Thyroid gland (tissue), 4 donors: ENCODE measurements at places on chromosomes 6 and 20. TPM values are rescaled to one million over a fixed set of nuclear protein-coding genes. Genes with fewer than 3 reads are reported as not detected.

GRCh38 chr6:39684790-39685488 lies 40.3 kb downstream of the KIF6 start:
- DNase-seq, result no peak
- H3K36me3 ChIP-seq, result no peaks in the 10 kb centered on the region
- H3K4me3 ChIP-seq, result no peak overlapping the region

DNA sequence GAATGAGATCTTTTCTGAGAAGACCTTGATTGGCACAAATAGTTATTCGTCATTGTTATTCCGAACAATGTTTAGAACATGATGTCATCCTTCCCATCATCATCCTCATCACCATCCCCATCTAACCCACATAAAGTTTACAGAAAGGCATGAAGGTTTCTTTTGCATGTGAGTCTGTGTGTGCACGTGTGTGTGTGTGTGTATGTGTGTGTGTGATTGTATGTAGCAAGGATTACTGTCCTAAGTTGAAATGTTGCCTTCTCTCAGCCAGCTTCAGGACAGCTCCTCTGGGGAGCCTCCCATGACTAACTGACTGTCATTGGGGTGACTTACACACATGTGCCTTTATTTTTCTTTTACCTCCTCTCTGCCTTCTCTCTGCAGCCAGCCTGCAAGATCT lies 113.5 kb downstream of the SLC22A3 start:
- no peaks in the 10 kb centered on the region for H3K36me3 ChIP-seq
- no peaks in the 10 kb centered on the region for H3K27me3 ChIP-seq
- H3K27ac ChIP-seq, result no peak overlapping the region
- no peak for DNase-seq
- H3K4me3 ChIP-seq, result no peak overlapping the region

GRCh38 chr6:36352477-36353157 lies 15.9 kb upstream of the BNIP5 start:
- no peak for DNase-seq
- H3K27ac ChIP-seq, result no peak overlapping the region
- no peaks in the 10 kb centered on the region for H3K36me3 ChIP-seq
- no peak overlapping the region for H3K4me3 ChIP-seq

GRCh38 chr20:2301164-2301622 lies 5.4 kb downstream of the TGM3 start:
- no peaks in the 10 kb centered on the region for H3K27me3 ChIP-seq
- H3K36me3 ChIP-seq, result no peaks in the 10 kb centered on the region
- DNase-seq, result no peak
- peaks cover 6% of the 10 kb centered on the region for H3K4me1 ChIP-seq
- no peak overlapping the region for H3K4me3 ChIP-seq
- no peak overlapping the region for H3K27ac ChIP-seq

GRCh38 chr6:155212106-155212505 lies 51.7 kb upstream of the CLDN20 start:
- no peaks in the 10 kb centered on the region for H3K36me3 ChIP-seq
- peaks cover 35% of the 10 kb centered on the region for H3K4me1 ChIP-seq
- H3K4me3 ChIP-seq, result no peak overlapping the region
- no peak overlapping the region for H3K27ac ChIP-seq
- DNase-seq, result no peak

GRCh38 chr20:44646023-44646640 lies 5.4 kb downstream of the ADA start:
- H3K36me3 ChIP-seq, result no peaks in the 10 kb centered on the region
- H3K27me3 ChIP-seq, result no peaks in the 10 kb centered on the region
- H3K27ac ChIP-seq, result no peak overlapping the region
- H3K4me3 ChIP-seq, result no peak overlapping the region
- peaks cover 6% of the 10 kb centered on the region for H3K4me1 ChIP-seq

Gene TSPO2
- not detected for total RNA-seq

Gene CHRNA4
- total RNA-seq, result 1.7 TPM
